Hepatocyte (in vitro differentiated cells): ENCODE measurements at places on chromosomes 6 and 20.
A peak's percentile ranks its signal among the peaks of the same experiment; 100 is the strongest.

DNA sequence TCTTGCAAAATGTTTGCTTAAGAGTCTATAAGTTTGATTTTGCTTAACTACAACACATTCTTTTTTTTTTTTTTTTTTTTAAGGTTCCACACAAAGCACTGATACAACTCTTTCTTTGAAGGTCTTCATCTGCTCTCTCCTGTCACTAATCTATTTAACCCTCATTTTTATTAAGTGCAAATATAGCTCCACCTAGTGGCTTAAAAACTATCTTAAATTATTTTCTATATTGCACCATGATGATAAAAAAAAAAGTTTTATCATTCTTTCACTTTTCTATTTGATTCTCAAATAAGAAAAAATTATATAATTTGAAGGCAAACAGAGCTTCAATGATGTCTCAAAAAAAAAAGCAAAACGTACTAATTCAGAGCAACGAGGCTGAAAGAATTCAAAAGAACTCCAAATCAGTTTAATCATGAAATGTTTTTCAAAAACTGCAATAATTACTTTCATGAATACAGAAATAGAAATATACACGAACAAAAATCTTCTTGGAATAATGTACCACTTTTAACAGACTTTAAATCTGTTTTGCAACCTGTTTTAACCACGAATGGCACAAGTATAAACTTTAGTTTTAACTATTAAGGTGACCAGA, 12.8 kb downstream of the ESF1 start:
- peak; percentile 49 for DNase-seq

- no peak for DNase-seq
These were observed 11.0 kb upstream of the TCP11 start for GRCh38 chr6:35152067-35152707.

DNA sequence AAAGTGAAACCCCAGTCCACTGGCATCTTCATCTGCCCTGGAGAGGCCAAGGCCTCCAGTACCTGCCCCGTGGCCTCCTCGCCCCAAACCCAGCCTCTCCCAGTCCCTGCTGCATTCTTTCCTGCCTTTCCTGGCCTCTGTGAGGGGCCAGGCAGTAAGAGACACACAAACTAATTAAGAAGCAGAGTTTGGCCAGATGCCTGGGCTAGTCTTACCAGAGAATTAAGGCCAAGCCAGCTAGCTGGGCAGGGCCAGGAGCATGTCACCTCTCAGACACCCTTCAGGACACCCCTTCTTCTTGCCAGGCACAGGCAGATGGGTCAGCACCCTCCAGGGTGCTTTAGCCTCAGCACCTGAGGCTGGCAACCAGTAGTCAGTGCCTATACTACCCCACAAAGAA, 2.4 kb downstream of the MDGA1 start:
- DNase-seq: no peak

DNA sequence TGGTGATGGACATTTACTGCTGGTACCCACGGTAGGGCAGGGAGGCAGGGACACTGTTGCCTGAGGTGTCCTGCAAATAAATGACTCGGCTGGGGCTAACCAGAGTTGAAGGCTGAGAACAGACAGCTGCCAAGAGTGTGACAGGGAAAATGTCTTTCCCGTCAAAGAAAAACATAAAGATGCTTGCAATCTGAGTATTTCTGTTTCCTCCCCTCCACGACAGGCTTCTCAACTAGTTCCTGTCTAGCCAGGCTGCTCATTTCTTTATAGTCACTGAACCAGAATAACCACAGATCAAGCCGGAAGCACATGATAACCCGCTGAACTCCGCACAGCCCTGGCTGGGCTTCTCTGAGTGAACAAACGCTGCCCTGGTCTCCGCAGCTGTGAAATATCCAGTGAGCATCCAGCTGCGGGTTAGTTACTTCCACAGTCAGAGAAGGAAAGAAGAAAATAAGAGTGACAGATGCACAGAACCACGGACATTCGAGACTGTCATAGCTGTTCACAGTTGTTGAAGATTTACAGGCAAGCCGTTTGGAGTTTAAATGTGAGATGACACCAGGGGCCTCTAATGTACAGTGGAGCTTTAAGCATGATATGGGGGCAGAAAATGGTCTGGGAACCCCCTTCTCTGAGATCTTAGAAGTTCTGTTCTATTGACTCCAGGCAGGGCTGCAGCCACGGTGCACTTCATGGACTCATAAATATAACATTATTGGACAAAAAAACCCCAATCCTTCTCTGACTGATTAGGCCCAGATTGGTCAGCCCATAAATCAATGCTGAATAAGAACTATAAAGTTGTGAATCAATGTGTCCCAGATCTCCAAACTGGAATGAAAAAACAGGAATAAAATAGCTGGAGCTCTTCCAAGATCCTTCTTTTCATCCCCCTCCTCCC, 299.9 kb upstream of the SUPT3H start:
- no peak for DNase-seq

- no peak for DNase-seq
These were observed 166.1 kb downstream of the TMEM242 start for GRCh38 chr6:157157258-157157657.

- DNase-seq: no peak
These were observed 5.5 kb downstream of the CLPSL1 start for GRCh38 chr6:35786272-35786671.
